ENCODE measurements at places on chromosomes 16 and 17.

DNA sequence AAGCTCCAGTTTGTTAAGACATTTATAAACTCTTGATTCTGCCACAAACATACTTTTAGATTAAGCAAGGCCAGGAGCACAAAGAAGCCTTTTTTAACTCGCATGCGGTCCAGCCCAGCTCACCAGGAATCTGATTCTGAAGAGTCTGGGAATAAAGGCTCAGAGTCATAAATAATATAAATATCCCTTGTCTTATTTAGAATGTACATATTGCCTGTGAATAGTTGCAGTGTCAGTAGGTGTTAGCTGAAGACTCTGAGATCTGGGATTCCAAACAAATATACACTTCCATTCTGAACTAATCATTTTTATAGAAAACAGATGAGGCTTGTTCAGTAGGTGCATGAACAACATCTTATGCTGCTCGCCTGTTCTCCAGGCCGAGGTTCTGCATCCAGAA is 59.1 kb upstream of the ELAC2 start:
- DNase-seq: no peak

DNA sequence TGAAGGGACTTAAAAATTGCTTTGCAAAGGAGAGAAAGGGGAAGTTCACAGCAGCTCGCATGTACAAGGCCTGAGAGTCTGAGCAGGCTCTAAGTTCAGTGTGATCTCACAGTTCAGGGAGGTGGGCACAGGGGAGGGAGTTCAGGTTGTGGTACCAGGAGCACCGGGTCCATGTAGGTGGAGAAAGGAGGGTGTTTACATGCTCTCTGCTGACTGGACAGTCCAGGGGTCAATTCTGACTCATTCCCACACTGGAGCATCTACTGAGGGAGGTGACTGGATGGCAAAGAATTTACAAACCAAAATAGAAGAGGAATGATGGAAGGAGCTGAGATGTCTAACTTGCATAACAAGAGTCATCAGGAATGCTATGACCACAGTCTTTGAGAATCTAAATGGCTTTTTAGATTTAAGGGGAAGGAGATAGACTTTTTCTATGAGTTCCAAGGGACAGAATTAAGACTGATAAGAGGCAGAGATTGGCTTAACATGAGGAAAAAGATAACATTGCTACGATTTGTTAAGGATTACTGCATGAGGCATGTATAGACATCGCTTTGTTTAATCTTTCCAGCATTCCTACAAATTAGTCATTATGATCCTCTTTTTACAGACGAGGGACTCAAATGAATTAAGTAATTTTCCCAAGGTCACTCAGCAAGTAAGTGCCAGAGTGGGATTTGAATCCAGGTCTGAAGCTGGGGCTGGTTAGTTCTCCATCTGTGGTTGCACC is 29.9 kb downstream of the MIS12 start:
- DNase-seq: peak; percentile 100

DNA sequence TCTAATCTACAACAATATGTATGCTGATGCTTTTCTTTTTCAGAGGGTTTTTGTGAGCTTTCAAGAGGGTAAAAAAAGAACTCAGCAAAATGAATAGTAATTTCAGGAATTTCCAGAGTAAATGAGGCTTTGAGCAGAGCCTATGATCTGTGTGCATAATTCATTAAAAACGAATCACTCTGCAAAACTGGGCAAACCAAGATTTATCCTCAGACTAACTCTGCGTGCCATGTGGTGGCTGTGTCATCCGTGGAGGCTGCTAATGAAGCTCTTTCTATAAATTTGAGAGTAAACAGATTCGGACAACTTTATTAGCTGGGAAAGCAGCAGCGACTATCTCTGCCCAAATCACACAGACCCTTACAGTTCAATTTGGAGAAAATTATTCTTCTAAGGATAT is 83.8 kb downstream of the FOXL1 start:
- DNase-seq: no peak

GRCh38 chr17:67221062-67221998 is 23.7 kb downstream of the HELZ start:
- DNase-seq: no peak

GRCh38 chr17:49191917-49192741 is 18.2 kb downstream of the GNGT2 start:
- peak; percentile 76 for DNase-seq

DNA sequence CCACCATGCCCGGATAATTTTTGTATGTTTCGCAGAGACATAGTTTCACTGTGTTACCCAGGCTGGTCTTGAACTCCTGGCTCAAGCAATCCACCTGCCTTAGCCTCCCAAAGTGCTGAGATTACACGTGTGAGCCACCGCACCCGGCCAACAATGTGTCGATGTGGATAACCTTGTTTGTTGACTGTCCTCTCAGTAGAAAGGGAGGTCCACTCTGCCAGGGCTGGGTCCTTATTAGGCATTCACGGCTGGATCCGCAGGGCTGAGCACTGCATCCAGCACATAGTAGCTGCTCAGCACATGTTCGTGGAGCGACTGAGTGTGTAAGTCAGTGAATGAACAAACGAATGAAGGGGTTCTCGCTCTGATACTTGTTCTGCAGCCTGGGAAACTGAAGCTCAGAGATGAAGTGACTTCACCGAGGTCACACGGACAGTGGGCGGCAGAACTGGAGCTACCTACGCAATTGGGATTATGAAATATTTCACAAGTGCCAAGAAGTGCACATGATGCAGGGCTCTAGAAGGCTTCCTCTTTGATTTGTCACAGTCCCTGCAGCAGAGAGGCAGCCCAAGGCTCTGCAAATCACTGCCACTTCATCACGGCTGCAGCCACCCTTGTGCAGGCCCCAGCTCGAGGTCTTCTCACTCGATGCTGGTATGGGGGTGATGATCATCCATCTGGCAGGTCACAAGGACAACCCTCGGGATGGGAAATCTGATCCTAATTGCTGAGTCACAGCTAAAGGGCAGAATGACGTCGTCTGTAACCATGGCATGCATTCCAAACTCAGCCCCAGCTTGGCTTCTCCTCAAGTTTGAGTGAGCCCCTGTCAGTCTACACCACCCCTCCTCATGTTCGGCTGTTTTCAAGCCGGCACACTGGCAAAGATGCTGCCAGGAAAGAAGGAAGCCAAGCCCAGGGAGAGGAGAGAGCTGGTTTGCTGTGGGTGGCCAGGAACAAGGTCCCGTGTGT is 28.0 kb upstream of the SNN start:
- peak; percentile 83 for DNase-seq

- DNase-seq: no peak
Measured at GRCh38 chr17:31364012-31364411, 27.5 kb upstream of the RAB11FIP4 start.

DNA sequence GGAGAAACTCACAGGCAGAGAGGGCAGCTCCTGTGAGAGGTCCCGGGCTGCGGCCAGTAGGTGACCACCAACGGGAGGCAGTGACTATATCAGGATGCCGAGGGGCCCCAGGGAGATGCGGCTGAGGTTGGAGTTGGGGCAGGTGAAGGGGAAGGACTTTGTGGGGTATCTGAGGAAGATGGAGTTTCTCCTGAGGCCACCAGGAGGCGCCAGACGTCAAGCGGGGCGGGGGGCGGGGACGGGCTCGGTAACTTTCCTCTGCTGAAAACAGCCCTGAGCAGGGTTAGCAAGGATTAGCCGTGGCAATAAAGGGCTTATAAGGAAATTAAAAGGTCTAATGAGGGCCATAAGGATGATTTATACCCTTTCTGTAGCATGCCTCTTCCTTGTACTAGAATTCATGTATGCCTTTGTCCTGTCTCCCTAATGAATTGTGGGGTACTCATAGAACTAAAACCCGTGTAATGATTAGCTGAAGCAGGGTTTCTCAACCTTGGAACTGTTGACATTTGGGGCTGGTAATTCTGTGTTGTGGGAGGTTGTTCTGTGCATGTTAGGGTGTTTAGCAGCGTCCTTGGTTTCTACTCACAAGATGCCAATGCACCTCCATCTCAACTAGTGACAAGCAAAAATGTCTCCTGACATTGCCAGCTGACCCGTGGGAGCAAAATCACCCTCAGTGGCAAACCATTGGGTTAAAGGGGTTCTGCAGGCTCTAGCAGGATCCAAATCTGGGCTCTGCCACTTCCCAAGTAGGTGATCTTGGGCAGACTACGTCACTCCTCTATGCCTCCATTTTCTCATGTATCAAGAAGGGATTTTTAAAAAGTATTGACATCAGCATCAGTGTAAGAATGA is 74.8 kb upstream of the GRIN2A start:
- DNase-seq: peak; percentile 13

GRCh38 chr16:48912360-48912759 is 302.4 kb upstream of the N4BP1 start:
- no peak for DNase-seq

GRCh38 chr17:32854832-32855389 is 22.0 kb downstream of the MYO1D start:
- DNase-seq: no peak

DNA sequence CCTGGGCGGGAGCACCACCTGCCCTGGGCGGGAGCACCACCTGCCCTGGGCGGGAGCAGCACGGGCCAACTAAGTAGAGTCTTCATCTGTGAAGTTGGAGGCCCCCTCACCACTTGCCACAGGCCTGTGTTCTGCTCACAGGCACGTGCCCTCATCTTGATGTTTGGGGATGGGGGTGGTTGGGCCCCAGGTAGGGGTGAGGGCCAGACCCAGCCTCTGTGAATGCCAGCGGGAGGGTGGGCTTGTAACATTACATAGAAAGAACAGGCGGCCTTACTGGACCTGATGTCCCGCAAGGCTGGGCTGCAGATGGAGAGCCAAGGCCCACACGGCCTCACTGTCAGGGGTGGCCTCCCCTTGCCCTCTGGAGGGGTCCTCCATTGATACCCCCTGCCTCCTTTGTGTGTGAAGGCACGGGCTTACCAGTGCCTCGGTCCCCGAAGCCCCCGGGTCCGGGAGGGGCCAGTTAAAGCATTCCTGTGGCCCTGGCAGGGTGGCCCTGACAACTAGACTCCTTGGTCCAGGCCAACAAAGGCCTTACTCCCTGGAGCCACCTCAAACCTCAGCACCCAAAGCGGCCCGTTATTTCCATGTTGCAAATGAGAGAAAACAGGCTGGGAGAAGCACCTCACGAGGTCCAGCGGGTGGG is 1.1 kb upstream of the SLC16A3 start:
- no peak for DNase-seq

DNA sequence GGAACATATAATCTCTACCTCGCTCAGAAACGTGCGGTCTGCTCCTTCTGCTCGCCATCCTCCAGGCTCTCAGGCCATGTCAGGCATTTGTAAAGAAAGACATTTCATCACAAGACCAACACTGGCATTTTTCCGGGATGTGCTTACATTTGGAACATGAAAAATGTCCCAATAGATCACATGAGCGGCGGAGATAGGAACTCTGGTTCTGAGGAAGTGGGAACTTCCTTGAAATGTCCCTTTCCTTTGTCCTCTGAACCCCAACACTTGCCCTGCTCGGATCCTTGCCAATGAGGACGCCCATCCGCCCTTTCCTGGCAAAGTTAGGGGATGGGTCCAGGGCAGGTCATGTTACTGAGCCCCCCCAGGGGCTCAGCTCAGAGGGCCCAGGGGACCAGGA is 130.5 kb downstream of the MAF start:
- no peak for DNase-seq

- DNase-seq: peak; percentile 84
Measured at GRCh38 chr17:7241783-7242716, at the start of gene GABARAP. Gene GABARAP (minus strand): TSS chr17:7242449. CDS start chr17:7242330, 119 bp downstream.

All from kidney glomerular epithelial cell (primary cell).